ENCODE measurements at places on chromosomes 16 and 17.

- peak; percentile 88 for DNase-seq
Observed at GRCh38 chr16:66324815-66325515, 41.5 kb upstream of the CDH5 start.

DNA sequence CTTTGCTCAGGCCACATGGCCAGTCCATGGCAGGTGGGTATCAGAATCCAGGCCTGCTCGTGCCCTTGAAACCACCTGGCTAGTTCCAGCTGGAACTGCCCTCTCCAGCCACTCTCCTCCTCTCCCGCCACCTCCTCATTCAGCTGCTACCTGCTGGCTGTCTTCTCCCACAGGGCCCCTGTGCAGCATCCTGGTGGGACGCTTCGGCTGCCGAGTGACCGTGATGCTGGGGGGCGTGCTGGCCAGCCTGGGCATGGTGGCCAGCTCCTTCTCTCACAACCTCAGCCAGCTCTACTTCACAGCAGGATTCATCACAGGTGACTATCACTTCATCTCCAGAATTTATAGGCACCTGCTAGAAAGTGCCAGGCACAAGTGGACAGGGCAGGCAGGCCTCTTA is 10.1 kb downstream of the SLC16A5 start:
- DNase-seq, result no peak

DNA sequence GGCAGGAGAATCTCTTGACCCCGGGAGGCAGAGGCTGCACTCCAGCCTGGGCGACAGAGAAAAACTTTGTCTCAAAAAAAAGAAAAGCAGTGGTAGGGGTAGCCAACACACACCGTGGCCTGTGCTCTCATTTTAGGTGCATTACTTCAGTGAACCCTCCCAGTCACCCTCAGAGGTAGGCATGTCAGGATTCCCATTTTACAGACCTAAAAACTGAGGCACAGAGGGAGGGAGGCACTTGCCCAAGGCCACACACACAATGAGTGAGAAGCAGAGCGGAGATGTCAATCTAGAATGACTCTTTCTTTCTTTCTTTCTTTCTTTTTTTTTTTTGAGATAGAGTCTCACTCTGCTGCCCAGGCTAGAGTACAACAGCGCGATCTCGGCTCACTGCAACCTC is 5.2 kb downstream of the COTL1 start:
- no peak for DNase-seq

GRCh38 chr17:50511058-50511457 is 2.8 kb downstream of the MYCBPAP start:
- DNase-seq, result peak; percentile 45

- no peak for DNase-seq
Observed at GRCh38 chr16:88375996-88376834, 6.5 kb upstream of the ZNF469 start.

- no peak for DNase-seq
Observed at GRCh38 chr17:81025741-81026129, 9.2 kb upstream of the BAIAP2 start.
